ENCODE measurements at places on chromosomes 2 and 18.

GRCh38 chr2:144975881-144976280 lies 456.0 kb upstream of the ZEB2 start:
- no peak for DNase-seq

DNA sequence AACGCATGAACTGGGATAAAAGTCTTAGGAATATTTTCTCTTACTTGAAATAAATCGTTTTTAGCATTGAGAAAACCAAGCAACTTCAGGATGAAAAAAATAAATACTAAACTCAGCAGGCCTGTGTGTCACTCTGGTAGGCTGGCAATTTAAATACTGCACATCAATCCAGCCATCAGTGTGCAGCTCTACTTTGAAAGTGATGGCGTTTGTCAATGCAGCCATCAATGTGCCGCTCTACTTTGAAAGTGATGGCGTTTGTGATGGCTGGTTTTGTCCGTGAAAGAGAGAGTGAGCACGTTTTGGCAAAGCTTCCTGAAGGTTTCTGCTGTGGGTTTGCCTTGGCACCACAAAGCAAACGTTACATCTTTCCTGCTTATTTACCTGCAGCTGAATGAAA lies 543.5 kb upstream of the SALL3 start:
- DNase-seq: no peak

- DNase-seq: no peak
These were observed 421.9 kb downstream of the LPIN1 start for GRCh38 chr2:12168354-12168753.

- no peak for DNase-seq
These were observed 285.9 kb downstream of the DPP10 start for GRCh38 chr2:114728372-114728771.

GRCh38 chr2:106638580-106638979 lies 151.4 kb downstream of the CD8B2 start:
- DNase-seq: no peak

DNA sequence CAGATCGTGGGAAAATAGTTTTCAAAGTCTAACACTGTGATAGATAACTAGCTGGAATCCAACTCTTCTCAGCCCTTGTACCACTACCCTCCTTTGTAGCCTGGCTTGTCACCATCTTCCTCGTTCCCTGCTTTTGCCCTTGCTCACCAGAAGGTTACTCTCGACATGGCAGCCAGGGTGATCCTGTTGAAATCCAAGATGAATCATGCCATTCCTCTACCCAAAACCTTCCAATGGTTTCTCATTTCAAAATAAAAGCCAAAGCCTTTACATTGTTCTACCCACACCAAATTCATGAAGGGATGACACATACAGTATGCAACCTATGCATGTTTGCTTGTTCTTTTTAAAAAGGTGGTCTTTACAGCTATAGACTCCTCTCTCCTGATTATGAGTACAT lies 45.7 kb downstream of the STAT4 start:
- DNase-seq: peak; percentile 26

DNA sequence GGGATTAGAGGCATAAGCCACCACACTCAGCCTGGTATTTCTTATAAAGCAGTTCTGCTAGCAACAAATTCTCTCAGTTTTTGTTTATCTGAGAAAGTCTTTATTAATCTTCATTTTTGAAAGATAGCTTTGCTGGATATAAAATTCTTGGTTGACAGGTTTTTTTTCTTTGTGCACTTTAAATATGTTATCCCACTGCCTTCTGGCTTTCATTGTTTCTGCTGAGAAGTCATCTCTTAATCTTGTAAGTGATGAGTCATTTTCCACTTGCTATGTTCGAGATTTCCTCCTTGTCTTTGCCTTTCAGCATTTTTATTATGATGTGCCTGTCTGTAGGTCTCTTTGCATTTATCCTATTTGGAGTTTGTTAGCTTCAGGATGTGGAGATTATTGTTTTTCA lies 5.9 kb upstream of the ELAC1 start:
- no peak for DNase-seq

- no peak for DNase-seq
These were observed 23.9 kb downstream of the SNTG2 start for GRCh38 chr2:974502-974901.

GRCh38 chr2:156748221-156748620 lies 312.0 kb downstream of the GPD2 start:
- no peak for DNase-seq

DNA sequence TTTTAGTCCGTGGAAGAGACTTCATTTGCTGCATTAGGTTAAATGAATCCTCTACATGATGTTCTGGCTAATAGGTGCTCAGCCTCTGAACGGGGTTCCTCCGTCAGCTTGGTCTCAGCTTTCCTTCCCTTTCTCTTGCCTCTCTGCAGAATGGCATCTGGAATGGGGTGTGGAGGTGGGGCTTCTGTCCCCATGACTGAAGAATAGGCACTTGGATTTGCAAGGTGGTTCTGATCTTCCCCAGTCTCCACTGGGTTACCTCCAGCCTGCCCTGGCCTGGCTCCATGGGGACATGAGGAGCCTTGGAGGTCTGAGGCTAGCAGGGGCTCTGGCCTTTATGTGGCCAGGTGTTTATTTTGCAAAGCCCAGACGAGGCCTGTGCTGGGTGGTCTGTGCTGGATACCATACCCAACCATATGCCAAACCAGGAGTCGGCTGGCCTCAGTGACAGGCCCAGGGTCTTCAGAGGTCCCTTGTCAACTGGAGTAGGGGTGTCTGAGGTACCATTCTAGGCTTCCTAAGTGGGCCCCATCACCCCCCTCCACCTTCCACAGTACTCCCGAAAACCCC lies 28.2 kb upstream of the LAPTM4A start:
- DNase-seq: no peak

DNA sequence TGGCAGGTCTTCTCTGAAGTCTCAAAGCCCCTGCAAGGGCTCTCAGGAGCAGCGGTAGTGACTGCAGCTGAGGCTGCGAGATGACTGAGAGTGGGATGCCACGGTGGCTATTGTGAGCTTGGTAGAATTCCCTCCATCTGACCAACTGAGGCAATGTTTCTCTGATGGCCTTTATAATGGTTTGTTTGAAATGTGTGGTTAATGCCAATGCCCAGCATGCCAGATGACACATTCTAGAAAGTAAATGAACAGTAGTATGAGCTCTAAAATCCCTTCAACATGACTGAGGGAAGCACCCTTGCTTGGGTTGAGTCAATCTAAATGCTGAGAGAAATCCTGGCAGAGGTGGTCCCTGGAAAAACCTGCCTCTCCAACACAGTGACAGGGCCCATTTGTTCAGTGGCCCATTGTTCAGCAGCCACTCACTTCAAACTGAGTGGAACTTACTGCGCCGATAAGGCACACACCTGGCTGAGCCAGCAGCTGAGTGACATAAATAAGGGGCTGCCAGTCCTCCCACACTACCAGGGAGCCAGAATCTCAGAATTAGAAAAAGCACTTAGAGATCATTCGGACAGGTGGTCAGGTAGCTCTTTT lies 31.7 kb downstream of the SULT1C2 start:
- DNase-seq: no peak

Data from RWPE1 (cell line).